Stimulated activated CD8-positive, alpha-beta memory T cell treated with anti-CD3 and anti-CD28 coated beads, Interleukin-15, amount 100 ng/mL, for 24 hours (primary cell): ENCODE measurements at places on chromosomes 11 and 22.

- DNase-seq, result no peak
Measured at GRCh38 chr22:39176143-39176713, 23.7 kb upstream of the CBX7 start.

DNA sequence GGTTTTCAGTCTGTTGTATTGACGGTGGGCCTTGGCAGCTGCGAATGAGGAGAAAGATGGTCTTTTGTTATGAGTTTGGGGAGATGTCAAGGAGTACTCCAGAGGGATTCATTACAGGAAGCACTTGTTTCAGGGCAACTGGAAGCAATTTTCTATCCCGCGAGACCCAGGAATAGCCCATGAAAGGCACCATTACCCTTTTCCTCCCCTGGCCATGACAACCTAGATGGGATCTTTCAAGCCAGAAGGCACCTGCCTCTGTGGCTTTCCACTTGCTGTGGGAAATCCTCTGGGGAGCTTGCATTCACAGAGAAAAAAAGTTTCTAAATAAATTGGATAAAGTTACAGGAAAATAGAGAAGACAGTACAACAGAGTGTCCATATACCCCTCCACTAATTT lies 2.7 kb downstream of the ZNF215 start:
- DNase-seq, result no peak

DNA sequence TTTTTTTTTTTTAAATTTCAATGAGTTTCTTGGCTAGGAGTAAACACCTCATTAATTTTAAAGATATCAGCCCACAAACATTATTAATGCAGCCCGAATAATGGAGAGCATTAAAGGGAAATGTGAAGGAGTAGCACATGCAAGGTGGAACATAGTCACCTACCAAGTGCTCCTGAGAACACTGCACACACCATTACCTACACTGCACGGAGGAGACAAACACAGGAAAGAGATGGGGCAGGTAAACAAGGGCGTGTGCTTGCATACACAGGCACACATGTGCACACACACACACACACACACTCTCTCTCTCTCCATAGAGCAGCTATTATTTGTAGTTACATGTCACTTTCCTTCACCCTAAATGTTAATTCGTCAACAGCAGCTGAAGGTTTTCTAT lies 30.2 kb downstream of the HTR3B start:
- no peak for DNase-seq

DNA sequence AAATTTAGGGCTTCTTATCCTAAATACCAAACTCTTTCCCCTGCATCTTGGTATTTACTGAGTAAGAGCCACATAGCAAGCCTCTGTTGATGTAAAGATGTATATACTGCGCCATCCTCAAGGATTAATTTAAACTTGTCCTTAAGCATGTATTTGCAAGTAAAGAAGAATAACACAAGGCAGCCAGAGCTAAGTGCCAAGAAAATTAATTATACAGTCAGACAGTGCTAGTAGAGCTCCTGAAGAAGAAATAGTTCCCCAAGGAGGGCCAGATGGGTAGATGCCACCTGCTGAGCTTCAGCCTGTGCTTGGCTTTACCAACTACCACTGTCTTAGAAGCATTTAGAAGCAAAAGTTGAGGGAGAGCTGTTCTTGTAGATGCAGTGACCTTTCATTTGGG lies 470.0 kb downstream of the BUD13 start:
- DNase-seq, result no peak

GRCh38 chr11:116792869-116793771 lies 1.4 kb upstream of the APOA5 start:
- no peak for DNase-seq
